Activated CD8-positive, alpha-beta T cell treated with anti-CD3 and anti-CD28 coated beads, Interleukin-2, amount 10 ng/mL, durations not matched to agents 7 days and 5 days (primary cell): ENCODE measurements at places on chromosomes 6 and 20.

GRCh38 chr20:44765701-44766347, 20.2 kb downstream of the KCNK15 start:
- DNase-seq = no peak

GRCh38 chr20:53625311-53626129, 31.9 kb upstream of the ZNF217 start:
- DNase-seq = no peak

- DNase-seq = no peak
Observed at GRCh38 chr6:112468359-112468758, 121.2 kb downstream of the RFPL4B start.

DNA sequence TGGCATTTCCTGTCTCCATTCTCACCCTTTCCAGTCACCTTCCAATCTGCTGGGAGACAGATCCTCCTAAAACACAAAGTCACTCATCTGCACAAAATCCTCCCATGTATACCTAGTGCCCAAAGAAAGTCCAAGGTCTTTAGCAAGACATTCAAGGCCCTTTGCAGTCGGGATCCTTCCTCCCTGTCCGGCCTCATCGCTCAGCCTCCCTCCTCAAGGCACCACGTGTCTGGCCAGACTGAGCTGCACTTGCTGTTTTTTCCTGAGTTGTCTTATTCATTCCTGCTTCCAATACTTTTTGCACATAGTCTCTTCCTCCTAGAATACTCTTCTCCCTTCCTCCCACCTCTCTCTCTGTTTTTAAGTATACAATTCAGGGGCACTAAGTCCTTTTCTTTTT, 1.4 kb downstream of the TRIM15 start:
- DNase-seq = no peak

DNA sequence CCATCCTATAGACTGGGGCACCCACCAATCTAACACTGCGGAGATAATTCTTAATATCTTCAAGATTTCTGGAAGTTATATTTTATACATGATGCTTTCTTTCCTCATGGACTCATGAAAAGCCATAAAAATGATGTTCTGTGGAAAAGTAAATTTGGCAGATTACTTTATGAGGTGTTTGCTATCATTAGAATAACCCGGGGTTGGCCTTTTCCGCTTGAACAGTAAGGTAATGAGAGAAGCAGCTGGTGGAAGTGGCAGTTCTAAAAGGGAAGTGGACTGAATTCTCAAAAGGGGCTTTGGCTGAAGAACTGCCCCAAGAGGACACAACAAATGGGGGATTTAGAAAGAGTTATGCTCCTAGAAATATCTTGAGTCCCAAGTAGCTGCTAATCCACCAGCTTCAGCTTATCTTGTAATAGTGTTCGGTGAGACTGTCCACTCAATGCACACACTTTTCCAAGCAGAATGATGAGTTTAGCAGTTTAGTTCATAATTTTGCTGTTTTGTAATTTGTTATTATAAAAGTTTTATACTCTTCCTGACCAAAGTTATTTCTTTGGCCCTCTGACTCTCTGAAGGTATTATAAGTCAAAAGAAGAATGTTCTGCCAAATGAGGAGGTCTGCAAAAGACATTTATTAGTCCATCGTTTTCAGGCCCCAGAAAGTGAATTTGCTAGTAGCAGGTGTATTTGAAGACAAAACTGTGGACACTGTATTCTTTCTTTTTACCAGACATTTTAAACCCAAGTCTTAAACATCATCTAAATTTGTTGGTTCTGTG, 2.9 kb downstream of the ISM1 start:
- DNase-seq = no peak

- DNase-seq = no peak
Observed at GRCh38 chr6:28802417-28803336, 121.1 kb downstream of the TRIM27 start.

DNA sequence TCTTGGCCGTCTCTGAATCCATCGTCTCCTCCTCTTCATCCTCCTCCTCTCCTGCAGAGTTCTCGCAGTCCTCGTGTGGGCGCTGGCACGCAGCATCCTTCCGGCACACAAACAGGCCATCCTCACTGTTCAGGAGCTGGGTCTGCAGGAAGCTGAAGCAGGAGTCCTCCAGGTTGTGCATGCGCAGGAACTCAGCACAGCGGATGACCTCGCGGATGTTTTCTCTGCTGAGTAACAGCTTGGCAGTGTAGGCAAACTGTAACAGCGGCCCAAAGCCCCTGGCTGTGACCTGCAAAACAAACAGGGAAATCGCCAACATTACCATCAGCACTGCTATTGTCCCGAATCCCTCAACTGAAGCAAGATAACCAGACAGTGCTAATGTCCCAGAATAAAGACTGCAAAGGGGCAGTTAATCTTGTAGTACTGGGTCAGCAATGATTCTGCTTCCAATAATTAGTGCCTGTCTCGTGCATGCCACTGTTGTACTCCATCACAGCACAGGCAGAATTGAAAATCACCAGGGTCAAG, 57.4 kb downstream of the GJA10 start:
- DNase-seq = no peak

DNA sequence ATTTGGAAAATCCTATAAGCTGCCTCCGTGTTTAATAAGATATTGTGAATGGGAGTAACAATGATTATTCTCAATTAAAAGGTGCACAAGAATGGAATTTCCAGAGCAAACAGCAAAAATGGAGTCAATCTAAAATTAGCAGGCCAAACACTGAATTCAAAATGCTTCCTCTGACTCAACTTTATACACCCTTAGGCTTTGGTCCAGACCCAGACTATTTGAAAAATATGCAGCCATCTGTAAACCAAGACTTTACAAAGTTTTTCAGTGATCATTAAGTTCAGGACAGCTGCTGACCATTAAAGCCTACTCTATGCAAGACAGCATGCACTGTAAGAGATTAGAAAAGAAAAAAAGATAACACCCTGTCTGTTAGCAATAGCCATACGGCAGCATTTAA, 39.4 kb upstream of the CCN6 start:
- DNase-seq = no peak

GRCh38 chr6:100719883-100720682, 161.0 kb downstream of the ASCC3 start:
- no peak for DNase-seq

DNA sequence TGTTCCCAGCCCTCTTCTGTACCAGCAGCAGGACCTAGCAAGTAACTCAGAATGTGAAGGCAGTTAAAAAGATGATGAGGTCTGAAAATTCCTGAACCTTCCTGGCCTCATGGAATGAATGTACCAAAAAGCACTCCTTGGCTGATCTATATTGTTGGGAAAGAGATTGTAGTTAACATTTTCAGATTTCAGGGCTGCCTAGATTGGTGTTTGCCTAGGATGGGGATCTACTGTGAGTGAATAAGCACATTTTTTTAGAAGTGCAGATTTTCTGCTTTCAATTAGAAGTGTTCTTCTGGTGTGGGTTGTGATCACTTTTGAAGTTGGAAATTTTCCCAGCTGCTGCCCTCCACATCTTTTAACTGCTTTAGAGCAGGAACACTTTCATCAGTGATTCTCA, 6.2 kb downstream of the MYLIP start:
- no peak for DNase-seq
